NCI-H1417 (cell line): ENCODE measurements at places on chromosomes 13 and 19.

DNA sequence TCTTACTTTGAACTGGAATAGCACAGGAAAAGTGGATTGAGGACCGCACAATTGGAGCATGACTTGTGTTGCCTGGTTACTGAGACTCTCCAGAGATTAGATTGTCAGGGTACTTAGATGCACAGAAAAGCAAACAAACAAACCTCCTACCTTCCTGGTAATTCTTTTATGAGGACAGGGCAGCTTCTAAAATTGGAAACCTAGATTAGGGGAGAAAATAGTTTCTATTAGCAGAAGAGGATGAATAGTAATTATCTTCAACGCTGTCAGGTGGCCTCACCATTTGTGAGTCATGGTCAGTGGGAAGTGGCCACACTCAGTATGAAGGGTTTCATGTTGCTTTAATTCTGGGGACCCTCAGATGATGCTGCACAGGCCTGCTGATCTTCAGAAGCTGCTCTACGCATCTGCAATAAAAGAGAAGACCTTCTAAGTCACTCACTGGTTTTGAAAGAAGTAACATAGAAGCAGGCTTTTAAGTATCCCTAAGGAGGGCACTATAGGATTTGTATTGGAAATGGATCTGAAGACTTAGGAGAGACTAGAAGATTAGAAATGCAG is 106.8 kb downstream of the LACC1 start:
- DNase-seq: peak; percentile 45

GRCh38 chr19:16441661-16442162 is 30.1 kb downstream of the EPS15L1 start:
- DNase-seq: peak; percentile 64

DNA sequence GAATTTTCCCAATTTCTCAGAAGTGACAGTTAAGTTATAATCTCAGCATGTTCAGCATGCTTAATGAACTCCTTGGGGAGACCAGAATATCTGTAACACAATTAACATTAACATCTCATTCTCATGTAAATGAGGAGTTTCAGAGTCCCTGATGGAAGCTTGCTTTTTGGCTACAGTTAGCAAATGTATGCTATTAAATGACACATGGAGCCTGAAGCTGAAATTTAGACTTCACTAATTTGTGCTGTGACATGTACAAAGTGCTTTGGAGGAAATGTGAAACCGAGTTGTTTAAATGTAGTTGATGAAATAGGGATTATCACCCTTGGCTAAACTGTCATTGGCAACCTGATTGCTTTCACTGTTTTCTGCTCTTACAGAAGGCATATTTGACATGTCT is 2265.1 kb upstream of the PCDH20 start:
- no peak for DNase-seq

- DNase-seq: peak; percentile 94
Observed at GRCh38 chr19:9309974-9310446, 372 bp upstream of the ZNF699 start.

DNA sequence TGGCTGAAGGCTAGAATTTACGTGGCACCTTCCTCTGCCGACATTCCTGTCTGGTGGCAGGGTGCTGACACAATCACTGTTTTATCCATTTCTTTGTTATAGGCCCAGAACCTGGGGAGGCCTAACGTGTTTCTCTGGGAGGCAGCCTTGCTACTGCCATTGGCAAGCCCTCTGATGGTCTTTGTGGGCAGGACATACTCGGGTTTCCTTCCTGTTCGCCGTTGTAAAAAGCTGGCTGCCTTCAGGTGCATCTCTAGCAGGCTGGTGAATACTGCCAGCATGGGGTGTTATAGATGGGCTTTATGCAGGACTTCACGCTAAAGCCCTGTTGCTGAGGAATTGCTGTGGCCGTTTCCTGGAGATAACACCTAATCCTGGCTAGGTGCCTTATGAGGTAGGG is 28.1 kb downstream of the B3GLCT start:
- DNase-seq: no peak

DNA sequence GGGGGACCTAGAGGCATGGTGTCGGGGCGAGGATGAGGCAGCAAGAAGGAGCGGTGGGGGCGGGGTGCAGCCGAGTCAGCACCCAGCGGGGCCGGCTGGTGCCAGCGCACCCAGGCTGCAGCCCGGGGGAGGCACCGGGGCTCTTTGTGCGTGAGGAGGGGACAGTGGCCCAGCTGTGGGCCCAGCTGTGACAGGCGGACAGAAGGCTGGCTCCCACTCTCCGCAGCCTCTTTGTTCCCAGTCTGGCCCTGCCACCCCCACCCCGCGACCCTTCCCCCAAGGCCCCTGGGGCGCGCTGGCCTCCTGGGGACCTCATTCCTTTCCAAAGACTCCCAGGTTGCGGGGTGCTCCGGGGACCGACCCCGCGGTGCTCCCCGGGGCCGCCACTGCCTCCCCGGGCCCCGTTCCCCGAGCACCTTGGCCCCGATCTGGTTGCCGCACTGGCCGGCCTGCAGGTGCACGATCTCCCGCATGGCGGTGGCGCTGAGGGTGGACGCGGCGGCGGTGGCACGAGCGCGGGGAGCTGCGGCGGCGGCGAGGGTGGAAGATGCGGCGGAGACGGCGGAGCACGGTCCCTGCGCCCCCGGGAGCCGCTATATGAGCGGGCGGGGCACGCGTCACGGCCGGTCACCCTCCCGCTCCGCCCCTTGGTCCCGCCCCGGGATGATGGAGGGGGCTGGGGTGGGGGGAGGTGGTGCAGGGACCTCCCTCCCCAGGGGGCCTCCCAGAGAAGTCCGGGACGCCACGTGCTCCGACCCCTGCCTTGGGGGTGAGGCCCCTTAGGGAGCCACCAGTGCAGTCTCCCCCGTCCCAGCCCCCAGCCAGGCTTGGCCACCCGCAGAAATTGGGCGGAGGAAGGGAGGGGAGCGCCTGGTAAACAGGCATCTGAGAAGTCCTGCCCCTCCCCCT is at the start of gene TUBB4A:
Gene TUBB4A, minus strand, starts transcription at position 570 of the 909 bp plus-strand sequence. Its CDS starts 97 bp downstream, at position 473.
- no peak for DNase-seq

DNA sequence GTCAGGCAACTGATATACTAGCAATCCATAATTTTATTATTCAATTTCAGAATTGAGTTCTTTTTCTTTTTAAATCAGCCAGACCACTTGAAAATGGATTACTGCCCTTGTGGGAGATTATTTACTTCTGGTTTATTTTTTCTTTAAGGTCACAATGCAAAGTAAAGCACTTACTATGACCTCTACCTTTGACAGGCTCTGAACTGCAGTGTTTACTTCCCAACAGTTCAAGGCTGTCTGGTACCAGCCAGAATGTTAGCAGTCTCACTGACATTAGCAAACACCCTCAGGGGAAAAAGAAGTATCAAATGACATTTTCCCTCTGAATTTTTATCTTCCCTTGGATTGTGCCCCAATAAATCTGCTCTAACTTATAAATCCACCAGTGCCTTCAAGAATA is 57.5 kb downstream of the RAP2A start:
- DNase-seq: no peak

DNA sequence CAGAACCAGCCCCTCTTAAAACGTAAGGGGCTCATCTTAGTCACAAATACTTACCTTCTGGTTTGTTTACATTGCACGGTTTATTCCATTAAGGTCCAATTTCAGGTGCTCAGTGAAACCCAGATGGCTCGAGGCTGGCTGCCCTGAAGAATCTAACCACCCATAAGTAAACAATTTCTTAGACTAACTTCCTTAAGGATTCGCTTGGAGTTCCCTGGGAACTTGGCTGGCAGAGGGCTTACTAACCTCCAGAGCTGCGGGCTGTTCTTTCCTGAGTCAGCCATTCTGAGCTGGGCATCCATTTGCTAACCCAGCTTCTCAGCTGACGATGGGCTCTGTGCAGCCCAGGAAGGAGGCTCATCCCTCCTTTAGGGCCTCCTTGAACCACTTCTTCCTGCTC is 262.1 kb downstream of the FGF9 start:
- peak; percentile 36 for DNase-seq

- no peak for DNase-seq
Observed at GRCh38 chr13:107808389-107808788, 406.9 kb downstream of the LIG4 start.

GRCh38 chr19:18168673-18169381 is 4.8 kb upstream of the IFI30 start:
- DNase-seq: no peak
